ENCODE measurements at places on chromosomes 3 and 15.

DNA sequence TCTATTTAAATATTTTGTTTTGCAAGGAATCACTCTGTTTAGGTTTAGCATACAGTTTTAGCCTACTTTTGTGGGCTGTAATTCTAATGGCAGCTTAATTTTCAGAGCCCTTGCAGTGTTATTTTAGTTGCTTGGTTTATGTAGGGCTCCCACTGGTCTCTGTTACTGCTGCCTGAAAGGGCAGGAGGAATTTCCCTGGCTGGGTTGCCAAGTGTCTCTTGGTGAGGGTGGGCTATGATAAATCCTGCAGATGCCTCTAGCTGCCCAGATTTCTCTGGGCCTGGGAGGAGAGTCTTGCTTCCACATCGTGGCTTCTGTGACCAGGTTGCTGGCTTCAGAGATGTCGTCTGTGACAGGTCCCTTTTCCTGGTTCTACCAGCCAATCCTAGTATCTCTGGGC, 36.2 kb downstream of the ILDR1 start:
- no peak for DNase-seq

DNA sequence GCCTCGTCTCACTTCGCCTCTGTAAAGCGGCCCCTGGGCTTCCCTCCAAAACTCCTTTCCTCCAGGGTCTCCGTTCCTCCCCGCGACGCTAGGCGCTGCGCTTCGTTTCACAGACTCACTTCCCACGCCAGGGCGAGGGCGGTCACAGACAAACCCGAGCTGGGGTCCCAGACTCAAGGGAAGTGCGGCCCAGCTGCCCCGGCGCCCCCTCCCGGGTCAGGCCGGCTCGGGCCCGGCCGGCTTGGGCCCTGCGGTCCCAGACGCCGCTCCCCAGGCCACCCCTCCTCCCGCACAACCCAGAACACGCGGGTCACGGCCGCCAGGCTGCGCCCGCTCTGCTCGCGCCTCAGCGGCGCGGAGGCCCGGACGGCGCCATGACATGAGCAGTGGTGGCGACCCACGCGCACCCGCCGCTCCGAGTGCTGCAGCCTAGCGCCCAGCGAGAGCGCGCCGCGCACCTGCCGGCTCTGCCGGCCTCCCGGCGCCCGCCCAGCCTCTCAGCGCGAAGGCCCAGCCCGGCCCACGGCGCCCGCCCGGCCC, 547 bp downstream of the NUP210 start:
- DNase-seq, result peak; percentile 47

DNA sequence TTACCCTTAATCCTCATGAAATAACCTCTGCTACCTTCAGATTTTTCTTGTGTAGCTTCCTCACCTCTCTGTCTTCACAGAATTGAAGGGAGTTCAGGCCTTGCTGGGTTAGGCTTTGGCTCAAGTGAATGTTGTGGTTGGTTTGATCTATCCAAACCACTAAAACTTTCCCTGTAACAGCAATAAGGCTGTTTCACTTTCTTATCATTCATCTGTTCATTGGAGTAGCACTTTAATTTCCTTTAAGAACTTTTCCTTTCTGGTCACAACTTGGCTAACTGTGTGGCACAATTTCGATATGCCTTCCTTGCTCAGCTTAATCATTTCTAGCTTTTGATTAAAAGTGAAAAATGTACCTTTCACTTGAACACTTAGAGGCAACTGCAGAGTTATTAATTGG, 129.8 kb downstream of the NR1I2 start:
- DNase-seq, result no peak

- no peak for DNase-seq
These were observed 1.8 kb upstream of the ZNF385D start for GRCh38 chr3:21752749-21753347.

DNA sequence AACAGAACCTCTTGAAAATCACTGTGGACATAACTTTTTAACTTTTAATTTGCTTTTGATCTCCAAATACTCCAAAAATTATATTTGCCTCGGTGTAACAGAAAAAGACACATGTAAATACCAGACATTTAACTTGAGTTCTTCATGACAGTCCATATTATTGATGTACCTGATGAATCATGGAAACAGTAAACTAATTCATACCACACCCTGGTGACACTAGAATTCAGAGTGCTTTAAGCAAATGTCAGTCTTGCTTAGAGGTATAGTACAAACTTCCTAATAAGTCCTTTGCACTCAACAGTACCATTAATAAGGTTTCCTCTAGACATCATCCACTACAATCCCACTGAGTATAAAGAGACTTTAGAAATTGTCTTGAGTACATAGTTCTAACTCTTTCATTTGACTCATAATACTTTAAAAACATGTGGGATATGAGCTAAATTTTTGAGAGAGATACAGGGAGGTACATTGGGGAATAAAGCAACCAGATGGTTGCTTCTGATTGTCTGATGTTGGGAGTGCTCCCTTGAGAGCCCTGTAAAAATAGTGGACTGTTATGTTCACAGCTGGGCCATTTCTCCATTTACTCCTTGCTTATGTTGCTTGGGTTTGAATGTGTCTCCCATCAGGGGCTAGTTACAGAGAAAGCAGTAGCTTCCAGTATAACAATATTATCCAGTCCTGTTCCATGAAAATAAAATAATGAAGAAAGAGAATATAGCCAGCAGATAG, 175.7 kb downstream of the ALCAM start:
- no peak for DNase-seq

DNA sequence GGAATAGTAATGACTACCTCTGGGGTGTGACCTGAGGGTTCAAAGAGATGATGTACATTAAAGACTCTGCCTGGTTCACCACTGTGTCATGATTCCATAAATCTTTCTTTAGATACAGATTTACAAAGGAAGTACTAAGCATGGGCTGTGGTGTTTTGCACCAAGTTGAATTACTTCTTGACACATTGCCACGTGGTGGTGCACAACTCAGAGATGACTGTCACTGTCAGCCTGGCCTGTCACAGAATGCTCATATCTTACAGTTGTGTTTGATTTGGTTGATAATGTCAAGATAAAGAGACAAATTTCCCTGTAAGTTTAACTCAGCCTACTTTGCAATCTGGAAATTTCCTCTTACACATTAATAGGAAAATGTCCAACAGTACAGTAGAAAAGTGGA, 3.2 kb downstream of the CTDSPL start:
- DNase-seq, result no peak

- no peak for DNase-seq
These were observed 106.2 kb upstream of the MCTP2 start for GRCh38 chr15:94125156-94125555.
